ENCODE measurements at places on chromosomes 4 and X.

- DNase-seq = no peak
Measured at GRCh38 chr4:79178760-79179159, 147.1 kb downstream of the NAA11 start.

DNA sequence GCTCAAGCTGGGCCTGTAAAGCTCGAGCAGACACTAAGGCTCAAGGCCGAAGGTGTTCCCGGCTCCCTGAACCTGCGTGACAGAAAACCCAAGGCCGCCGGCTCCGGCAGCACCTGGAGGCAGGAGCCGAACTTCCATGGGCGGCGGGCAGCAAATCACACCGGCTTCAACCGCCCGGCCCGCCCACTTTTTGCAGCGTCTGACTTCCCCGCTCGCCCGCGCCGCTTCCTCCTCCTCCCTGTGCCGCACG, 940 bp upstream of the NSD2 start:
- DNase-seq = peak; percentile 82

DNA sequence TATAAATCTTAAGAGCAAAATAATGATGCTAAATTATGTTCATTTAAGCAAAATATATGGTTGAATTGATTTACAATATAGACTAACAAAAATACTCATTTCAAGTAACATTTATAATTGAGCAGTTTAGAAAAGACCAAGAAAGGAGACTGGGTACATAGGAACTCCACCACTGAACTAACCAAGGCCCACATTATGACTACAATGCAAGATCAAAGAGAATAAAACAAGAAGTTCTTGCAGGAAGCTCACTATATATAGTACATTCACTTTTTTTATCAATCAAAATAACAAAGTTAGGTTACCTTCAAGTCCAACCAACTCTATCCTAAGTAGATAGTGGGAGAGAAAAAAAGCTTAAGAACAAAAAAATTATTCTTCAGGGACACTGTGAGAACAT, 8.0 kb downstream of the CHIC2 start:
- DNase-seq = no peak

- no peak for DNase-seq
Measured at GRCh38 chr4:130335417-130336194, 1239.7 kb downstream of the C4orf33 start.

GRCh38 chr4:181960384-181960783, 282.8 kb upstream of the TENM3 start:
- no peak for DNase-seq

DNA sequence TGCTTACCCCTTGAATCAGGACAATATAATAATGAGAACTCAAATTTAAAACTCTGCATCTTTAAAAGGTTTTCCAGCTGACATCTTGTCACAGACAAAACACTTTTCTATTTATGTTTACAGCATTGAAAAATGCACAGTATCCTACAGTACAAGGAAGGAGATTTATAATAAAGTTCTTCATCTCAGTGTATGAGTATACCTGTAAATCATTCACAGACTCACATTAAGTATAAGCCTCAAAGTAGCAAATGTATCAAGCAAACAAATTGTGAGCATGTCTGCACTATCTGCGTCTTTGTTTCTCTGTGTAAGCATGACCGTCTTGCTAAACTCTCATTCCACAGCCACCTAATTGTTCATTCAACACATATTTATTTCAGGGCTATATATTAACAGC, 52.8 kb downstream of the PPP1R2C start:
- DNase-seq = no peak

- no peak for DNase-seq
Measured at GRCh38 chr4:141246243-141246642, 25.5 kb downstream of the ZNF330 start.

DNA sequence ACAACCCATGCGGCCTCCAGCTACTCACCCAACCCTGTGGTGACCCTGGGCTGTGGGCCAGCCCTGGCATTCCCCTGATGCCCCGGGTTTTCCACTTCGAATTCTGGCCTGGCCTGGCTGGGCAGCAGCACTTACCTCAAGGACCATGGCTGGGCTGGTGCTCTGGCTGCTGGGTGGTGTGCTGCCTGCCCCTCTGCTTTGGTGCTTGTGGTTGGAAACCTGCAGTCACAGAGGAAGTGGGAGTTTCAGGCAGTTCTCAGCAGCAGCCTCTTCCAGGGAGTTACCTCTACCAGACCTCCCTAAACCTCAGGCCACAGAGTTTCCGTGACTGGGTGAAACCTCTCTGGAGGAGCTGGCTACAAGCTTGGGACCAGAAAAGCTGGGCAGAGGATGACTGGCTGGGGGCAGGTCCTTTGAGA, at the start of gene CXCR3:
Gene CXCR3 (minus strand): TSS at position 209 of the 419 bp plus-strand sequence. CDS start 62 bp downstream, at position 147.
- peak; percentile 88 for DNase-seq
